ENCODE measurements at places on chromosomes 5 and 9. TPM values are rescaled to one million over a fixed set of nuclear protein-coding genes. Genes with fewer than 3 reads are reported as not detected.

ZBTB26 gene
- 6.7 TPM for total RNA-seq

GRCh38 chr9:87599901-87600610 is 102.4 kb downstream of the DAPK1 start:
- H3K27me3 ChIP-seq = no peaks in the 10 kb centered on the region
- H3K27ac ChIP-seq = peak overlapping the region; percentile 88
- H3K4me1 ChIP-seq = peaks cover 62% of the 10 kb centered on the region
- H3K36me3 ChIP-seq = peaks cover 15% of the 10 kb centered on the region
- H3K4me3 ChIP-seq = peak overlapping the region; percentile 61

KIAA1191 gene
- total RNA-seq = 79.0 TPM

DNA sequence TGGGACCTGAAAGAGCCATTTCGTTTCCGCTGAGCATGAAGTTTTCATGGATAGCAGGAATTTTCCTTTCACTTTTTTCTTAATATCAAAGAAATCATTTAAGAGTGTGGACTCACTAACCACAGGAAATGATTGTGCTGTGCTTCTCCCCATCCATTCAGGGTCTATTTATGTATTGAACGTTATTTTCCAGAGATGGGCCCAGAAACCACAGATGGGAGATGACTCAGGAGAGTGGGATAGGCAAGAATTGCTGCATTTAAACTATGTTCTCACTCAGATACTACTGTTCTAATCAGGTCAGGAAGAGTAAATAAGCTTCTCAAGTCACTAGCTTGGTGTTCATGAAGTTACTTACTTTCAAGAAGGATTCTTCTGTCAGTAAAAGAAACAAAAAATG is 763.8 kb downstream of the DTWD2 start:
- H3K27ac ChIP-seq = no peak overlapping the region
- H3K4me3 ChIP-seq = no peak overlapping the region
- no peak for DNase-seq
- H3K27me3 ChIP-seq = no peaks in the 10 kb centered on the region
- no peaks in the 10 kb centered on the region for H3K36me3 ChIP-seq

DNA sequence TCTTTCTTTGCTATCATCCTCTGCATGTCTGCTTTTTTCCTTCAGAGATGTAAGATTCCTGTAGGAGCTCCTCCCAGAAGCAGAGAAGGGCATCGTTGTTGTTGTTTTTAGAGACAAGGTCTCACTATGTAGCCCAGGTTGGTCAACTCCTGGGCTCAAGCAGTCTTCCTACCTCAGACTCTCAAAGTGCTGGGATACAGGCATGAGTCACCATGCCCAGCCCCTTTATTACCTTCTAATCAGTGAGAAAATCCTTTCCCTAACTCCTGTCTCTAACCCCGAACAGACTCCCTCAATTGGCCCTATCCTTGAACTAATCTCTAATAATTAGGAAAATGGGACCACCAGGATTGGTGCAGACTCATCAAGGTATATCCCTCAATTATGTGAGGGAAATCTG is 64.4 kb downstream of the GALNT10 start:
- DNase-seq = no peak
- no peaks in the 10 kb centered on the region for H3K27me3 ChIP-seq
- H3K27ac ChIP-seq = no peak overlapping the region
- peaks cover 29% of the 10 kb centered on the region for H3K4me1 ChIP-seq

- H3K4me3 ChIP-seq = no peak overlapping the region
- H3K27me3 ChIP-seq = no peaks in the 10 kb centered on the region
- peak; percentile 19 for DNase-seq
- H3K36me3 ChIP-seq = peaks cover 77% of the 10 kb centered on the region
- no peak overlapping the region for H3K27ac ChIP-seq
Measured at GRCh38 chr5:73902327-73903051, 276.5 kb downstream of the ARHGEF28 start.

- no peak for DNase-seq
- H3K27me3 ChIP-seq = no peaks in the 10 kb centered on the region
- H3K27ac ChIP-seq = peak overlapping the region; percentile 96
- H3K4me3 ChIP-seq = peak overlapping the region; percentile 83
Measured at GRCh38 chr9:35070823-35071813, 1.3 kb downstream of the VCP start.

- H3K27ac ChIP-seq = peak overlapping the region; percentile 96
- H3K4me3 ChIP-seq = peak overlapping the region; percentile 21
- H3K4me1 ChIP-seq = peaks cover 85% of the 10 kb centered on the region
- no peak for DNase-seq
- H3K27me3 ChIP-seq = no peaks in the 10 kb centered on the region
- H3K36me3 ChIP-seq = peaks cover 17% of the 10 kb centered on the region
Measured at GRCh38 chr5:78595458-78595921, 53.1 kb downstream of the LHFPL2 start.

GRCh38 chr5:137024044-137024443 is 475.1 kb downstream of the SPOCK1 start:
- no peaks in the 10 kb centered on the region for H3K36me3 ChIP-seq
- no peak overlapping the region for H3K27ac ChIP-seq
- peaks cover 8% of the 10 kb centered on the region for H3K4me1 ChIP-seq
- DNase-seq = no peak

PTAR1 gene
- total RNA-seq = 40.9 TPM

DNA sequence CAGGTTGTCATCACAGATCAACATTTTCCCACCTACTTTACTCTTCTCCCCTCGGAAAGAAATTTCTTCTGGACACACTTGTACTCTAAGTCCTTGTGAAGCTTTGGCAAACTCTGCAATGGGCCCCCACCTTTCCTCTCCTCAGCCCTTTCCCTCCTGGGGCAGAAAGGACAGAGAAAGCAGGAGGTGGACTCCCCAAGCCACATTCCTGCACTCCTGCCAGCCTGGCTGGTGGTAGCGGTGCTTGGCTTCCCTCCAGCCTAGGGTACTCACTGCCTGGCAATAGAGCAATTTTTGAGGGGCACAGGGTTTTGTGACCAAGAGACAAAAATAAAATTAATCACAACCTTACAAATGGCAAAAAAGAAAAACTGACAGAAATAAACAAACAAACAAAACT is 451.4 kb downstream of the ZSWIM6 start:
- H3K27ac ChIP-seq = no peak overlapping the region
- no peak overlapping the region for H3K4me3 ChIP-seq
- no peaks in the 10 kb centered on the region for H3K36me3 ChIP-seq
- DNase-seq = peak; percentile 31

SPINK5 gene
- 3.1 TPM for total RNA-seq

GRCh38 chr5:150441813-150442698 is 7.5 kb downstream of the RPS14 start:
- no peak for DNase-seq
- H3K4me1 ChIP-seq = peaks cover 13% of the 10 kb centered on the region
- H3K4me3 ChIP-seq = no peak overlapping the region
- H3K36me3 ChIP-seq = peaks cover 45% of the 10 kb centered on the region
- peaks cover 10% of the 10 kb centered on the region for H3K27me3 ChIP-seq
- H3K27ac ChIP-seq = no peak overlapping the region

TAF11L3 gene
- total RNA-seq = not detected

DNA sequence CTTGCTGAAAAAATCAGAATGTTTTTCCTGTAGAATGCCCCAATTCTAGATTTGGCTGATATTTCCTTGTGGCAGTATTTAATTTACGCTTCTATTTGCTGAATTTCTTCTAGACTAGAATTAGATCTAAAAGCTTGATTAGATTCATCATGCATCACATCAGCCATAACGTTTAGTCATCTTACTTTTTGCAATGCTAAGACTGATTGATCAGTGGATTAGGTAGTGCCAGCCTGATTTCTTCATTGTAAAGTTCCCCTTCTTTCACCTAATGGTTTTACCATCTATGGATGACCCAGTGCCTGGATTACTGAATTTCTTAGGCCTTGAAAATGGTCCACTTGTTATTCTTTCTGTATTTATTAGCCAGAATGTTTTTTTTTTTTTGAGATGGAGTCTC is 83.9 kb downstream of the PBX3 start:
- no peak overlapping the region for H3K4me3 ChIP-seq
- no peak overlapping the region for H3K27ac ChIP-seq
- no peak for DNase-seq

ABCA1 gene
- 0.76 TPM for total RNA-seq

DNA sequence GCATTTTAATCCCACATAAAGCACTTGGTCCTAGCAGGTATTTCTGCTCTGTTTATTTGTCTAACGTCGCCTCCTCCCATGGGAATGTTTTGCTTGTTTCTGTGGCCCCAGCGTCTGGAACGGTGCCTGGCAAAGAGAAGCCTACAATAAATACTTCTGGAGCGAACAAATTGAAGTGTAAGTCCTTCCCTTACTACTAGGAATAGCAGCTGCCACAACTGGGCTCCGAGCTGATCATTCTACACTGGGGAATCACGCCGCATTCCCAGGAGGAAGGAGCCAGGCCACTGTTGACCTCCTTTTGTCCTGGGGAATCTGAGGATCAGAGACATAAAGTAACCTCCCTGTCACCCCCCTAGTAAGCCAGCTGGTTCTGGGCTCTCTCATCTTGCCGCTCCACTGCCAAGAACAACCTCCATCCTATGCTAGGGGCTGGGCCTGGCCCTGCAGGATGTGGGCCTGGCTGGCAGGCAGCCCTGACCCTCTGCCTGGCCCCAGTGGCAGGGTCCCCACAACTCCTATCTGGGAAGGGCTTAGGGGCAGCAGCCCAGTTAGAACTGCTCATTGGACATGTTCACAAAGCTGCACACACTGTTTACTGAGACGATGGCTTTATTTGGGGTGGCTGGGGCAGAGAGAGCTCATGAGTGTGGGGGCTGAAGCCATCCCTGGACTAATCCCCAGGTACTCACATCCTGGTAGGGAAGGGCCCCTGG is 82.8 kb downstream of the GTF3C4 start:
- peaks cover 12% of the 10 kb centered on the region for H3K27me3 ChIP-seq
- DNase-seq = no peak
- no peak overlapping the region for H3K27ac ChIP-seq
- H3K4me1 ChIP-seq = no peaks in the 10 kb centered on the region

DNA sequence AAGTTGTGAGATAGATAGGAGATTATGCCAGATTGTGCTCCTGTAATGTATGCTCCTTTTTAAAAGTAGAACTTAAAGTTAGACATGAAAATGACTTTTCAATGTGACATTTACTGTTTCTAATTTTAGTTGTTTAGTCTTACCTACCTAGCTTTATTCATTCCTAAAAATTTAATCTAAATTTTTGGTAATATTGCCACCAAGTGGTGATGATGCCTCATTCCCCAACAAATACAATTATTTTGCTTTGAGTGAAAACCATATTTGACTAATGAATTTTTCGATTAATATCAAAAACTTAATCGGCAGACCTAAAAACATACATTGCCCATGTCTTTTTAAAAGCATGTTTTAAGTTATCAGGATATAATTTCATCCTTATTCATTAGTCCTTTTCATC is 25.6 kb downstream of the PPWD1 start:
- peaks cover 17% of the 10 kb centered on the region for H3K36me3 ChIP-seq
- H3K27ac ChIP-seq = no peak overlapping the region
- H3K4me1 ChIP-seq = no peaks in the 10 kb centered on the region
- DNase-seq = no peak
- H3K4me3 ChIP-seq = no peak overlapping the region

SCGB3A2 gene
- total RNA-seq = not detected

OR1J4 gene
- not detected for total RNA-seq

Measured in Calu3 (cell line).